ENCODE measurements at places on chromosomes 7 and 10.

GRCh38 chr7:17248527-17248926 is 49.9 kb upstream of the AHR start:
- no peak for DNase-seq

- DNase-seq = peak; percentile 95
Measured at GRCh38 chr10:99993701-99994689, 15.8 kb downstream of the DNMBP start.

GRCh38 chr10:30709229-30709628 is 79.7 kb upstream of the LYZL2 start:
- no peak for DNase-seq

DNA sequence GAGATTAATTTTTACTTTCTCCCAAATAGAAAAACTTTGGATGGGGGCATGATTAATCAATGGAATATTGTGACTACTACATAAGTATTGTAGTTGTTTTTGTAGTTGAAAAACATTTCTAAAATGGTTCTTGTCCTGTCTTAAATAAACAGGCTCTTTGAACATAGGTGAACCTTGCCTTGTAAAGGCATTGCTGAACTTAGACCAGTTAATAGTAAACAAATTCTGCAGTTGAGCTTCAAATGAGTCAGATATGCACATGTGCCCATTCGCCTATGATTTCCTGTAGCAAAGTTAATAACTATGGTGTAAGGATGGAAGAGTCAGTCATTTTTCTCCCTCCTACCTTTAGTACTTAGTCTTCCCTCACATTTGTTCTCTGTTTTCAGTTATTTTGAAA is 22.6 kb downstream of the CUTC start:
- DNase-seq = no peak

DNA sequence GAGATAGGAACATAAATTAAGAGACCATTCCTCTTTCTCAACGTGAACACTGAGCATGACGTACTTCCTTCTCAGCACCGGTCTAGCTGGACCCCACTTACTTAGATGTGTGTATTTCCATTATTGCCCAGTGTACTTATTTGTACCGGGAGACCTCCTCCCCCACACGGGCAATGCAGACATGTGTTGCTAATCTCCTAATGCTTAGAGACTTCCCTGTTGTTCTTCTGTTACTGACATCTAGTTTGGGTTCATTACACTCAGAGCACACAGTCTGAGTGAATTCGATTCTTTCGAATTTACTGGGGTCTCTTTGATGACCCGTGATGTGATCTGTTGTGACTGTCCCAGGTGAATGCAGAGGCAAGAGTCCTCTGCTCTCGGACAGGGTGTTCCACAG is 260.0 kb downstream of the MAD1L1 start:
- DNase-seq = no peak

DNA sequence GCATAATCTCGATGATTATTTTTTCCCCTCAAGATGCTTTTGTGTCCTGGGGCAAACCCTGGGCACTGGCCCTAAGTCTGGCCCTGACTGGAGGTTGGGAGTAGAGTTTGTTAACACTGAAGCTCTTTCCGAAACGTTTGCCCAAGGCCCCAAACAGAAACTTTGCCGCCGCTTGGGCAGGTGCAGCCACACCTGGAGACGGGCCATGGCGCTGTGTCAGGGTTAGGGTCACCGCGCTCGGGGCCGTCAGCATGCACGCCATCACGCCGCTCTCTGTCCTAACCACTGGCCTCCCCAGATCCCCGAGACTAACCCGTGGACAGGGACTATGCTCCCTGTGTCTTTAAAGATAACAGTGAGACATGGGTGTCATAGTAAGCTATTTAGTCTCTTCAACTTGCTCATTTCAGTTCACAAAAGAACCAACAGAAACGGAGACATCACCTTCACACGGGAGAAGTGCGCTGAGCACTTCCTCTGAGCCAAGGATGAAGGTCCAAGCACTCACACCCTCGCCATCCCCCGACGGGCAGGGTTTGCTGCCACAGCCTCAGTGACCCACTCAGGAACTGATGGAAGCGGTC is 85.3 kb upstream of the DIP2C start:
- DNase-seq = no peak

DNA sequence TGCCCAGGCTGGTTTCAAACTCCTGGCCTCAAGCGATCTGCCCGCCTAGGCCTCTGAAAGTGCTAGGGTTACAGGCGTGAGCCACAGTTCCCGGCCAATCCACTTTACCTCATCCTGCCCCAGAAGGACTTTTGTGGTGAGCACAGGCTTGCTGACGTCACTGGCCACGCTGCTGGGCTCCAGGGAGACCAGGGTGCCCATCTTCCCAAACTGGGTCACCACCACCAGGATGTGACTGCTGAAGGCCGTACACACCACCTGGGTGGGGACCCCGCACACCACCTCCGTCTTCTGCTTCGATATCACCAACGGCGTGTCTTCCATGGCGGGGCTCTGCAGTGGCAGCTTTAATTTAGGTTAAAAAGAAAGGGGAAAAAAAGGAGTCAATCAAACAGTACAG is 816 bp downstream of the PSMG3 start:
- peak; percentile 39 for DNase-seq

DNA sequence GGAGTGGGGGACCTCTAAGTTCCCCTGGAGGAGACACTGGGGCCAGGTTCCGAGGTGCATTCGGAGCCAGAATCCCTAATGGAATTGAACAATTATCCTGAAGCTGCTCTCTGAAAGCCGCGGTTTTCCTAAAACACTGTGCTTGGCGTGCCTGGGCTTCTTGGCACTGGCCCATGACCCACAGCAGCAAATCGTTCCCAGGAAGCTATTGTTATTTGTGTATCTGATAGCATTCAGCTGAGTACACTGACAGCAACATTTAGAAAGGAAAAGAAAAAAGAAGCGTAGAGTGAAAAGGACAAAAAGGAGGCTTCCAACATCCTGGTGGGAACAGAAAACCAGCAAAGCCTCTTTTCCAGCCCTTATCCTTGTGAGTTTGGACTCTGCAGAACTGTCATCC is 339.8 kb downstream of the FRMD4A start:
- DNase-seq = no peak

- peak; percentile 91 for DNase-seq
Measured at GRCh38 chr7:100568896-100569844, 4.5 kb downstream of the SAP25 start.

DNA sequence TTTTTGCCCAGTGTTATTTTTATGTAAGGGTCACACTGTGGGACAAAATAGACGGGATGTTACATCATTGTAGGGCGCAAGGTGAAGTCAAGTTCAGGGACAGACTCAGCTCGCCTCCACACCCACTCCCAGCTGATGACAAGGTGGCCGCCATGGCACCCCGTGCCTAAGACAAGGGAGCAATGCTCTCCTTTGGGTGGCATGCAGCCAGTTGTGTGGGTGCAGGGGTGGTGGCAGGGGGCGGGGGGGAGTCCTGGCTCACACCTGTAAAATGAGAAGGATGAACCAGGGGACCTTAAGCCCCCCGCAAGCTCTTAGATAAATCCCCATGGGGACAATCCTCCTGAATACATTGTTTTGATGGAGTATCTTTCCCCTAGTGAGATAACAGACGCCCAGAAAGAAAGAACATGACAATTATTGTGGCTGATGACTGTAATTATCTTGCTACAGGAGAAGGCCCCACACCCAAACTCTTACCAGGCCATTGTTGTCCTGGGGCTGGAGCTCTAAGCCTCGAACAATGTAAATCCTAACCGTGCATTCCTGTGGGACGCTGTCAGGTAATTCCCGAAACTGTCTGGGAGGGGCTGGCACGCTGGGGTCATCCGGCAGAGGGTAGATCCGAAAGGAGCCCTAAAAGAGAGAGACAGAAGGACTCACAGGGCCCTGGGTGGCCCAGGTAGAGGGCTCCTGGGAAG is 148.7 kb downstream of the MYOF start:
- no peak for DNase-seq

GRCh38 chr7:106059556-106059955 is 52.6 kb downstream of the SYPL1 start:
- DNase-seq = no peak

GRCh38 chr7:39880556-39880955 is 69.5 kb upstream of the CDK13 start:
- DNase-seq = no peak

DNA sequence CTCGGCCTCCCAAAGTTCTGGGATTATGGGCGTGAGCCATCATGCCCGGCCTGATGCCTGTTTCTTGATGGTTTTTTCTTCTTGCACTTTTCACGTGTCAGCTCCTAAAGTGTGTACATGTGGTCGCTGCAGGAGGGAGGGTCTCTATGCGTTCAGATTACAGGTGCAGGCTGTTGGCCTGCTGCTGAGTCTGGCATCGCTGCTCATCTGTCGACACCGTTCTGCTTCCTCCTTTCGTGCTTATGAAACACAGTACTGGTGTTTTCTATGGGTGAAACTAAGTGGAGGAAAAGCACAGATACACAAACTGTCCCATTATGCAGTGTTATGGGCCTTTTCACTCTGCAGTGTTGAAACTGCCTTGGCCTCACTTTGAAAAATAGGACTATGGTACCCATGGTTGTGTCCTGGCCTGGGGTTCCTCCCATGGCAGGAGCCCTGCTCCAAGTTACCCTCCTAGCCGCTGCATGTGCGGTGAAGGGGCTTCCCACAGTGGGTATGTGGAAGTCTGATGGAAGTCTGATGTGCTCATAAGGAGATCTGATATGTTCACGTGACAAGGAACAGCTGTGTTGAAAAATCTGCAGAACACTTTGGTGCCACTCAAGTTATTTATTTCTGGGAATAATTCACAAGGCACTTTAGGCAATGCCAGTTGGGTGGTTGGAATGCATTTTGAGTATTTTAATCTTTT is 23.5 kb downstream of the OGDH start:
- peak; percentile 50 for DNase-seq

- no peak for DNase-seq
Measured at GRCh38 chr7:105723572-105723971, 142.3 kb upstream of the EFCAB10 start.

- no peak for DNase-seq
Measured at GRCh38 chr10:76899490-76899889, 738.1 kb downstream of the KCNMA1 start.

GRCh38 chr10:125156196-125156595 is 4.2 kb downstream of the CTBP2 start:
- DNase-seq = peak; percentile 44

DNA sequence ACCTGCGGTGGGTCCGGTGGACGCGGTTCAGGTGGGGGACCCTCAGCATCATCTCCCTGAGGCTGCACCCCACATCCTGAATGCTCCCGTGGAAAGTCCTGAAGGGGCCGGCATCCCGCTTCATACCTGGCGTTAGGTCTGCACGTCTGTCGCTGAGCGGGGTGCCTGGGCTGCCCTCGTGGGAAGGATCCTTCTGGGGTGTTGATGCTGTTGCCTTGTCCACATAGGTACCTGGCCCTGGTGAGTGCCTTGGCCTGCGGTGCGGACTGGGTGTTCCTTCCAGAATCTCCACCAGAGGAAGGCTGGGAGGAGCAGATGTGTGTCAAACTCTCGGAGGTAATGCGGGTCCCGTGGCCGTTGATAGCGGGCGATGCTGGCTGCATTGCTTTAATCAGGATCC is 37.8 kb downstream of the PFKP start:
- no peak for DNase-seq

DNA sequence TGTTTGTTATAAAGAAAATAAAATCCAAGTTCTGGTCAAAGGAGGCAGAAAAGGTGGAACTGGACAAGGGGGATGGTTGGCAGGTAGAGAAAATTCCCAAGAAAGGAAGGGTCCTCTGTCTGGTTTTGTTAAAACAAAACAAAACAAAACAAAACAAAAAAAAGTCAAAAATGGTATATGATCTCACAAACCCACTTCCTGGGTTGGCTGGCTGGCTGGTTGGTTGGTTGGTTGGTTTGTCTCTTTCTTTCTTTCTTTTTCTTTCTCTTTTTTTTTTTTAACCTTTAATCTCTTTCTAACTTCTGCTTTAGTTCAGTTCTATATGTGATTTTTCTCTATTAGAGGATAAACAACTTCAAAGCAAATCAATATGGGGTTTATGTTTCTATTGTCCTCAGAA is 41.1 kb upstream of the CPN1 start:
- DNase-seq = no peak

DNA sequence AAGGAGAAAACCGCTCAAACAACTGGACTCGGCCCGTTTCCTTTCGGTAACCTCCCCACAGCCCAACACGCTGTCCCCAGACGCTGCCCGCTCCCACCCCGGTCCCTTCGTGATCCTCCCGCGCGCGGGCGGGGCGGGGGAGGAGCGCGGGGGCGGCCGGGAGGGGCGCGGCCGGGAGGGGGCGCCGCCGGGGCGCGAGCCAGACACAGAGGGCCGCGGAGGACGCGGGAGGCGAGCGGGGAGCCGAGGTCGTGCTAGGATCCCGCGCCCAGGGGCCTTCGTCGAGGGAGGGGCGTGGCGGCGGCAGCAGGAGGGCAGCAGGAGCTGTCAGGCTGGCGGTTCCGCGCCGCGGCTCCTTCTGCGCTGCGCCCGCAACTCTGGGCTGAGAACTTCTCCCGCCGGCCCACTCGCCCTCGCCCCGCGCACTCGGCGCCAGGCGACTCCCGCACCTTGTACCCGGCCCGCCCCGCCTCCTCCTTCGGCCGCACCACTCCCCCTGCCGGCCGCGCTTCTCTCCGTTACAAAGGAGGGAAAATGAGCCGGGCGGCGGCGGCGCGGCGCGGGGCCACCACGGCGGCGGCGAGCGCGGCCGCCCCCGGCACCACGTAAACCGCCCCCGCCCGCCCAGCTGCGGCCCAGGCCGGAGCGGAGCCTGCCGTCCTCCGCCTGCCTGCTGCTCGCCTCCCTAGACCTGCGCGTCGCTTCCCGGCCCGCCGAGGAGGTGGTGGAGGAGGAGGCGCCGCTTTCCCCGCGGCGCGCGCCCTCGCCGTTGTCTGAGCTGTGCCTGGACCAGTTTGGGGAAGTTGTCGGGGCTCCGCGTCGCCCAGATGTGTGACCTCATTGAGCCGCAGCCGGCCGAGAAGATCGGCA is at the start of gene CDK14:
Gene CDK14 (plus strand): TSS at position 521 of the 870 bp plus-strand sequence. CDS start 307 bp downstream, at position 828.
- DNase-seq = peak; percentile 90

GRCh38 chr10:79203014-79203644 is 134.4 kb downstream of the ZMIZ1 start:
- no peak for DNase-seq
